ENCODE measurements at places on chromosomes 3 and 15.

DNA sequence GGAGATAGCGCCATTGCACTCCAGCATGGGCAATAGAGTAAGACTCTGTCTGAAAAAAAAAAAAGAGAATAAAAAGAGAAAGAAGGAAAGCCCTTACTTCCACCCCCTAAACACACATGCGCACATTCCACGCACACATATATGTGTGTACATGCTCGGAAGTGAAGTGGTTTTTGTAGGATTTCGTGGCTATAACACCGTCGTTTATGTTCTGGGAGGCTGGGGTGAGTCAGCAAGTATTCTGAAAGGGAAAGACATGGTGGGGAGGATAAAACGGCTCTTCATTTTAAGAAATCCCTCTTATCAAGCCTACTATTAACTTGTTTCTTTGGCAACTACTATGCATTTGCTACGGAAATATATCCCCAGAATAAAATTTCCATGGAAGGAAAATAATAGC lies 422.8 kb upstream of the TBL1XR1 start:
- DNase-seq, result no peak

GRCh38 chr3:157318639-157319288 lies 117.9 kb upstream of the PTX3 start:
- no peak for DNase-seq

- DNase-seq, result no peak
Measured at GRCh38 chr15:79989682-79990081, 18.7 kb upstream of the BCL2A1 start.

DNA sequence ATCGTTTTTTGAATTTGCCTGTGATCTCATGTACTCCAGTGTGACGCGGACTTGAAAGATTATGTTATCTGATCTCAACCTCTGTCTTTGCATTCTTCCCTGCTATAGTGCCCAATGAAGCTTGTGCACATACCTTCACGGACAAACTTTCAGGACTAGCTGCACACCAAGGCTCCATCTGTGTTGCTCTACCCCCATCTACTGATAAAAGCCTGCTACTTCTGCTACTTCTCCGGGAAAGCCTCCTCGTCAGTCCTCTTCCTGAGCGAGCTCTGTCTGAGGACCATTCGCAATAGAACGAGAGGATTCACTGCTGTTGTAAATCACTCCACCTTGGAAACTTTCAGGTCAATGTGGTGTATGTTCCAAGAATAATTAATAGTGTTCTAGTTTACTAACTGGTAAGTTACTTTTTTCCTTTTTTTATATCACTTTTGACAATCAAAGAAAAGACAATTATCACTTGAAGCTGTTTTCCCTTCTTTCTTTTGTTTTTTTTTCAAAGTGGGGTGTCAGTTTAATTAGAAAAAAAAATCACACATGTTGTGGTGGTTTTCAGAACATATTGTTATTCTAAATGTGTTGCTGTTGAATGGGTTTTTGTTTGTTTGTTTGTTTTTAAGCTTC lies 217.6 kb downstream of the ARRDC4 start:
- peak; percentile 17 for DNase-seq

GRCh38 chr15:50044904-50045303 lies 74.1 kb downstream of the ATP8B4 start:
- no peak for DNase-seq

- no peak for DNase-seq
Measured at GRCh38 chr15:90004671-90005070, 3.5 kb downstream of the ZNF710 start.

DNA sequence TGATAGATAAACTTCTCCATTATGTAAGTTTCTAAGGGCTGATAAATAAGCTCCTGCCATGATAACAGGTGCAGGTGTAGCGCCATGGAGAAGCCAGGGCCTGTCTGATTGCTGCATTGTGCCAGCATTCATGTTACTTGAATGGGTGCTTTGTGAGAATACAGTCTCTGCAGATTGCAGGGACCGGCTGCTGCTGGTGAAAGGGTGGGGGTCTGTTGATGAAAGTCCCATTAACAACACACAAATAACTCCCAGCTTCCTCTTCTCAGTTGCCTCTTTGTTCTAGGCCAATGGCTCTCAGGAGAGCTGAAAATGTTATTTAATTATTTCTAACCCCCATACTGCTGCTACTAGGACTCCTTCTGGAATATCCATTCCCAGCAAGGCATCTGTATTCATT lies 77.2 kb downstream of the RTP4 start:
- DNase-seq, result no peak

DNA sequence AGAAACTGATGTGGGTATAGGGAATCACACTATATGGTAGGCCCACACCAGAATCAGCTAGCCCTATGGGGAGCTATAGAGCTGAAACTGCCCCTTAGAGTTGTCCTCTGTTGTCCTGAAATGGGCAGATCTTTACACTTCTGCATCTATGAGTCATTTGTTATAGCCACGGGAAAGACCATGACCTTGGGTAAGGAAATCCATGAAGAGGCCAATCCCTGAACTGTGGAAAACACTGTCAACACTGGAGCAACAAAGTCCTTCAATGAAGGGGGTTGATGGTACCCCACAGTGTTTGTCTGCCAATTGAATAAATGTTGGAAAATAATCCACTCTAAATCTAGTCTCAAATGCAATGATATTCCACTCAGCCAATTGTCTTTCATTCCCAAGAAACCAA lies 5.2 kb upstream of the CD200R1 start:
- no peak for DNase-seq

DNA sequence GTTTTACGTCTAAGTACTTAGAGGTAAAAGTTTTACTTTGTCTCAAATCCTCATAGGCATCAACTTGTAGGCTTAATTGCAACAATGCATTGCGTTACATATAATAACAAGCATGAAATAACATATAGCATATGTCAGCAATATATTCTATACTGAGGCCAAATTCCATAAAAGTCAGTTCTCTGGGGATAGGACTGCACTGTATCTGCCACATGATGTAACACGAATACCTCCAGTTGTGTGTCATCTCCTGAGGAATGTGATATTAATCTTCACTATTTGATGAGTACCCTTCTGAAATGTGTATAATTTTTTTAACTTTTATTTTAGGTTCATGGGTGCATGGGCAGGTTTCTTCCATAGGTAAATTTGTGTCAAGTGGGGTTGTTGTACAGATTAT lies 126.4 kb downstream of the IMPG2 start:
- no peak for DNase-seq

- no peak for DNase-seq
Measured at GRCh38 chr15:63367390-63367789, 14.3 kb downstream of the CA12 start.

DNA sequence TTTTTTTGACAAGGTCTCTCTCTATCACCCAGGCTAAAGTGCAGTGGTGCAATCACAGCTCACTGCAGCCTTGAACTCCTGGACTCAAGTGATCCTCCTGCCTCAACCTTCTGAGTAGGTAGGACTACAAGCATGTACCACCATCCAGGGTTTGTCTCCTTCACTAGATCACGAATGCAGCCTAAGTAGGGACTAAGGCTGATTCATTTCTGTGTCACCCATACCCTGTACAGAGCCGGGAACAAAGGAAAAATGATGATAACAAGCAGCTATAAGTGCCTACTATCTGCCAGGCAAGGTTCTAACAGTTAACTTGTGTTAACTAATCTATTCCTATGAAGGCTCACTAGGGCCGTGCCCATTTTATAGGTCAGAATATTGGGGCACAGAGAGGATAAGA lies 7.0 kb downstream of the TMEM40 start:
- DNase-seq, result no peak

- DNase-seq, result no peak
Measured at GRCh38 chr3:46996689-46997452, 17.4 kb downstream of the NBEAL2 start.

GRCh38 chr15:72183781-72184164 lies 13.8 kb downstream of the GRAMD2A start:
- DNase-seq, result no peak

GRCh38 chr3:106824856-106825255 lies 552.4 kb upstream of the CCDC54 start:
- DNase-seq, result no peak

DNA sequence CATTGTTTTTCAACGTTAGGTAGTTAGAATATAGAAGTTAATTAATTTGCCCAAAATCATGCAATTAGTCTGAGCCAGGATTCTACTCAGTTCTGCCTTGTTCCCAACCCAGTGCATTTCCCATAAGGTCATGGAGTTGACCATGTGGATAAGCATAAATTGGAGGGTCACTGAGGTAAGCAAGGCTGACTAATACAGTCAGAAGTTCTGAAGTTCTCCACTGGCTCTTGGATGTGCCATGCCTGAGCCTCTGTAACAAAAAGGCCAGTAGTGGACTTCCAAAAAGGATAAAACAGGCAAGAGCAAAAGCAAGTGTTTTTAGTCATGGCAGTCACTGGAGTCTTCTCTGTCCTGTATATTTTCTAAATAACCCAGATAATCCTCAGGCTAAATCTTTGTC lies 124.4 kb upstream of the PHLDB2 start:
- no peak for DNase-seq

DNA sequence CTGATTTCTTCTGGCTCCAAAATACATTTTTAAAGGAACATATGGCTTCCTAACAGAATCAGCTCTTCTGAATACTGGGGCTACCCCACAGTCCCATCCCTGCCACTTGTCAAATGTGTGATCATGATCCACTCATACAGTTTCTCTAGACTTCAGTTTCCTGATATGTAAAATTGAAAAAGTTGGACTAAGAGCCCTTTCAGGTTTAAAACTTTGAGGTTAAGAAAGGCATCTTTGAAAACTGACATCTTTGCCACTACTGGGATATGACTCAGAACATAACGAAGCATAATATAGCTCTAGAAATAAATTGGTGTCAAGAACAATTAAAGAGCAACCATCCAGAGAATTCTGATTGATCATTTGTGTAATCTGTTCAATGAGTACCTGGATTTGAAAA lies 248.3 kb downstream of the IL5RA start:
- no peak for DNase-seq

DNA sequence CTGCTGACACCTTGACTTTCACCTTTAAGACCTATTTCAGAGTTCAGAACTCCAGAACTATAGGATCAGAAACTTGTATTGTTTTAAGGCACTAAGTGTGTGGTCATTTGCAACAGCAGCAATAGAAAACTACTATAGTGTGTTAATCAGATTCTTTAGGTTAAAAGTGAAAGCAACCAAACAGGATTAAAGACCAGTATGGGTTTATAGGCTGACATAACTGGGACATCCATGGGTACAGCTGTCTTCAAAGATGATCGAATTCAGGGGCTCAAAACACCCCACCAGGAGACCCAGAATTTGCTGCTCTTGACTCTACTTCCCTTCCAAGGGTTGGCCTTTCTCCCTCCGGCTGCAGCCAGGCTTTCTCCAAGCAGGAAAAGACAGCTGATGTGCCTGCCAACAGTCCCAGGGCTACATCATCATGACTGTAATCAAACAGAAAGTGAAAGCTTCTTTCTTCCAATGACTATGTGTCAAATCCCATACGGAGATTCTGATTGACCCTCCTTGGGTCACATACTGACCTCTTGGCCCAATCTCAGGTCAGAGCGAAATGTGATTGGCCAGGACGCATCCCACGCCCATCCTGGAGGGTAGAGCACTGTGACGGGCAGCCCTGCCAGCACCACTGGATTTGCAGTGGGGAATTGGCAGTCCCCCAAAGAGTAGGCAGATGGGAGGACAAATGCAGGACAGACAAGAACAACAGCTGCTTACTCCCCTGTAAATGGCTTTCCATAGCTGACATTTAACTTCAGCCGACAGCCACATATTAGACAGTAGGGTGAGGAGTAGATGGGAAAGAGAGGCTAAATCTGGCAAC lies 51.4 kb upstream of the RNF7 start:
- peak; percentile 5 for DNase-seq

DNA sequence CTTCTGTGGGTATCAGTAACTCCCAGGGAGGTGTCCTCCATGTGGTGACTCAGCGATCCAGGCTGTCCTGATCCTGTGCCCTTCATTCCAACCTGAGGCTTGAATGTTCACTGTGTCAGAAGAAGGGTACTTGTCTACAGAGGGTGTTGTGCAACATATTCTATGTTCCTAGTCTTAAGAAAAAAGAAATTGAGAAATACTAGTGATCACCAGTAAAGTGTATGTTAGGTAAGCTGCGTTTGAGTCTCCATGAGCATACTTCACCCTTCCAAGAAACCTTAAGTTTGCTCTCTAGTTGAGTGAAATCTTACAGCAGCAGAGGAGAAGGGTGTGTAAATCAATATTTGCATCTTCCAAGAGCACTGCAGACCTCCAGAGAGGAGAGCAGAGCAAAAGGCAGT lies 122.2 kb upstream of the SLC24A5 start:
- DNase-seq, result no peak

DNA sequence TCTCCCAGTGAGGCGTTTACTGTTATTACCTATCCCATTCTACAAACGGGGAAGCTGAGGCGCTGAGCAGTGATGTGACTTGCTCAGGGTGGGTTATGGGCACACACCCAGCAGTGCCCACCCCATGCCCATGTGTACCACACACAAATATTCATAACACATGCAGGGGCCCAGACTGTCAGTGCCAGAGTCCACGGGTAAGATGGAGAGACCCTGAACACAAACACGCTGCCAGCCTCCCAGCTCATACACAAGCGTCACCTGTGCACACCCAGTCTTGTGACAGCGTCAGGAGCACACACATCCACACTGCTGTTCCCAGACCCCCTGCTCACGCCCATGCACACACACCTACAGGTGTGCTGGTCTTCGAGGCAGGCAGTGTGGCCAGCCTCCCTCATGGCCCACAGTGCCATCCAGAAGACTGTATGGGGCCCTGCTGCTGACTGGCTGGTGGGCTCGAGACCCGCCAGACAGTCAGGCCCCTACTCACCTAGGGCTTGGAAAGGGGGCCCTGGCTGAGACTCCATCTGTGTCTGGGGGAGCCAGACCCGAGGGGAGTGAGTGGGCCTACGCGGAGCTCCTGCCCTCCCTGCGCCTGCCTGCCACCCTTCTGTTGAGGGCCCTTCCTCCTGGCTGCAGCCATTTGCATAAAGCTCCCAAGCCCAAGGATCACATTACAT lies 39.4 kb downstream of the DNAJB8 start:
- no peak for DNase-seq

DNA sequence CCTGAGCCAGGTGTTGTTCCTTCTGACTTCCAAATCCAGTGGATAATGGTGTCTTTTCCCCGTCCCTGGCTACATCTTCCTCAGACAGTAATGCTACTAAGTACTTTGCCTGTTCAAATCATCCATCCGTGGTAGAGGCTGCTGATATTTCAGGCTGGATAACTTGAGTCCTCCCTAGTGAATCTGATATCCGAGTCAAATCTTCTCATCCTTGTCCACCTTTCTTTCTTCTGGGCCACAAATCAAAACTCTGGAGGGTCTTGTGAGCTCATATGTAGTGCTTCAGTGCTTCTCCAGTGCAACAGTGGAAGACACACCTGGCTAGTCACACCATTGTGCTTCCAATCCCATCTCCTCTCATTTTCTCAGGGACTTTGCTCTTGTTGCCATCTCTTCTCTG lies 11.2 kb downstream of the SH3GL3 start:
- DNase-seq, result no peak

GRCh38 chr3:16587681-16588060 lies 17.6 kb downstream of the DAZL start:
- no peak for DNase-seq

GRCh38 chr15:69526081-69527061 lies 73.8 kb downstream of the RPLP1 start:
- no peak for DNase-seq
